ENCODE measurements at places on chromosomes 13 and 19.
A peak's percentile ranks its signal among the peaks of the same experiment; 100 is the strongest.

DNA sequence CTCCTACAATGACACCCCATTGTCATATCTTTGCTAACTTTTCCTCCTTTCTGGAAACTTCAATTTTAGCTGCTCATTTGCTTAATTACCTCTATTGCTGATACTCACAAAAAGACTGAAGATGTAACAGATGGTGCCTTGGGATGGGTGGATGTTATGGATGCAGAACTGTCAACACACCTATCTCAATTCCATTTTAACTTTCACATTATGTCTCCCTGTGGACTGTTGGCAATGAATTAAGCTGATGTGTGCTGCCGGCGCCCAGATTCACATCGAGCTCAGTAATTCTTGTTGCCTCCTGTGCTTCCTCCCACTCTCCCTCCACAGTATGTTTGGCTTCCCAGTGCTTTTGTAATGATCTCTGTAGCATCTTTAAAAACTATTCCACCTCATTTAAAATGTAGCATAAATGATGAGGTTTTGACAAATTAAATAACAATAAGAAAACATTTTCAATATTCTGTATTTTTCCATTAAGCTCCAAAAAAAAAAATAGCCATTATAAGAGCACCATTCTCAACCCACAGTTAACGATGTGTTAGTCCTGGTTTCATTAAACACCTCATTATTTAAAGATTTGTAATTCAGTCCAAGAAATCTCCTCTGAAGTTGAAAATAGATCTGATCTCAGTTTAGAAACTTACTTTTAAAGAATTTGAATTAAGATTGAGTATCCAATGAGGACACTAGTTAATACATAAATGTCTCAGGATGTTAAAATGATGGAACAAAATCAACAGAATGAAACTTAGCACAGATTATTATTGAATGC, 99.9 kb upstream of the FAM216B start:
- no peak for DNase-seq

DNA sequence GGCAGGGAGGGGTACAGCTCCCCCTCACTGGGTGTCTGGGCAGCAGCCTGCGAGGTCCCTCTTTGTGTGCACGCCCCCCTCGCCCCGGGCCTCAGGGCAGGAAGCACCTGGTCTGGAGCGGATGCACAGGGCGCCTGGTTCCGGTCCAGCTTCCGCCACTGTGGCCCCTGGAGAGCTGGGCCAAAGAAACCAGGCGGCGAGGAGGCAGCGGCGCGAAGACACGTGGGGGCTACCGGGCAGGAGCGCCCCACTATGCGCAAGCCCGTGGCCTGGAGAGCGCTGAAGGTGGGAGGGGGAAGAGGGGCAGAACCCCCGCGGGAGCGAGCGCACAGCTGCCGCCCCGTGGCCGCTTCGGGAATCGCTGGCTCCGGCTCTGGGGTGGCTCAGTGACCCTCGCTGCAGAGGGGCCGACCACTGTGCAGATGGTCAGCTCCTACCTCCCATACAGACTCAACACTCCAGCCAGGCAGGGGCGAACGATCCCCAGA, 1.7 kb upstream of the LYL1 start:
- peak; percentile 64 for DNase-seq

- DNase-seq, result no peak
Measured at GRCh38 chr13:98883998-98884397, 93.9 kb downstream of the DOCK9 start.

- no peak for DNase-seq
Measured at GRCh38 chr19:56991912-56992311, 127.9 kb upstream of the USP29 start.

- DNase-seq, result no peak
Measured at GRCh38 chr13:30172593-30173302, 134.6 kb downstream of the KATNAL1 start.

GRCh38 chr13:98581971-98582702, 5.2 kb upstream of the STK24 start:
- no peak for DNase-seq

GRCh38 chr13:26133851-26134250, 82.0 kb upstream of the SHISA2 start:
- DNase-seq, result no peak

GRCh38 chr19:15538774-15539173, 30.4 kb downstream of the CYP4F22 start:
- no peak for DNase-seq

DNA sequence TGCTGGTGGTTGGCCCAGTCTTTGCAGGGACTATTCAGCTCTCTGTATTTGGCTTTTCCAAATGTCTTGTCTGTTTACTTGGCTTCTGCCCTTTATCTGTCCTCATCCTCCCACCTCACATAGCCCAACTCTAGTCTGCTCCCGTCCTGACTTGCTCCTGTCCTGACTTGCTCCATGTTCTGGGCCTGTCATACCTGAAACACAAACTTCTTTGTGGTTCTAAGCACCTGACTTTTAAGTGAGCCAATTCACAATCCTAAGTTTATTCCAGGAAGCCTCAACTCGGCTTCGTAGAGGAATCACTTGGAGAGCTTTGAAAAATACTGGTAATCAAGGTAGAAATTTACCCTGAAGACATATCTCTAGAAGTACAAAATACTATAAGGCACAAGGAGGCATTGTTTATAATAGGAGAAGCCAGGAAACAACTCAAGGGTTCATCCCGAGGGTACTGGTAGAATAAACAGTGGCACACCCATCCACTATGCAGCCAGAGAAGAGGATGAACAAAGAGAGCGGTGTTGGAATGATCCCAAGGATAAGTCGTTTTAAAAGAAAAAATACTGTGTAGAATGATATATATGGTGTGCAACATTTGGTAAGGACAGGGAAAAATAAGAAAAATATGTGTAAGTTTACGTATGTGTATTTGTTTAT, 284.5 kb downstream of the FGF14 start:
- DNase-seq, result no peak

DNA sequence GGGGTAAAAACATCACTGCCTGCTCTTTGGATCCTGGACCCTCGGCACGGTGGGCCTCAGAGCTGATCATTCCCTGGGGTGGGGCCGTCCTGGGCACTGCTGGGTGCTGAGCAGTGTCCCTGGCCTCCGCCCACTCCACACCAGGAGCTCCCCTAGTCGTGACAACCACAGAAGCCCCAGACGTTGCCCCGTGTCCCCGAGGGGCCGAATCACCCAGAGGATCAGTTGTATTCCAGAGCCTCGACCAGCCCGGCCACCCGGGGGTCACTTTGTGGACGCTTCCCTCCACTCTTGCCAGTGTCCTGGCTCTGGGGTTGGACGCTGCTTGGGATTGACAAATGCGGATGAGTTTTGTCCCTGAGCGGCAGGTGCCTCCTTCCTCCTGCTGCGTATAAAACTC, 10.2 kb downstream of the C2CD4C start:
- DNase-seq, result no peak

DNA sequence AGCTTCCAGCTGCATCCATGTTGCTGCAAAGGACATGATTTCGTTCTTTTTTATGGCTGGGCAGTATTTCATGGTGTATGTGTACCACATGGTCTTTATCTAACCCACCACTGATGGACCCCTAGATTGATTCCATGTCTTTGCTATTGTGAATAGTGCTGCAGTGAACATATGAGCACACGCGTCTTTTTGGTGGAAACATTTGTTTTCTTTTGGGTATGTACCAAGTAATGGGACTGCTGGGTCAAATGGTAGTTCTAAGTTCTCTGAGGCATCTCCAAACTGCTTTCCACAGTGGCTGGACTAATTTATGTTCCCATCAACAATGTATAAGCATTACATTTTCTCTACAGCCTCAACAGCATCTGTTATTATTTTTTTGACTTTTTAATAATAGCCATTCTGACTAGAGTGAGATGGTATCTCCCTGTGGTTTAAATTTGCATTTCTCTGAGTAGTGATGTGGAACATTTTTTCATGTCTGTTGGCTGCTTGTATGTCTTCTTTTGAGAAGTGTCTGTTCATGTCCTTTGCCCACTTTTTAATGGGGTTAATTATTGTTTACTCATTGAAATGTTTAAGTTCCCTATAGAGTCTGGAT, 6.8 kb upstream of the UBE2L5 start:
- DNase-seq, result no peak

- no peak for DNase-seq
Measured at GRCh38 chr13:25295701-25296100, 5.7 kb upstream of the NUP58 start.

DNA sequence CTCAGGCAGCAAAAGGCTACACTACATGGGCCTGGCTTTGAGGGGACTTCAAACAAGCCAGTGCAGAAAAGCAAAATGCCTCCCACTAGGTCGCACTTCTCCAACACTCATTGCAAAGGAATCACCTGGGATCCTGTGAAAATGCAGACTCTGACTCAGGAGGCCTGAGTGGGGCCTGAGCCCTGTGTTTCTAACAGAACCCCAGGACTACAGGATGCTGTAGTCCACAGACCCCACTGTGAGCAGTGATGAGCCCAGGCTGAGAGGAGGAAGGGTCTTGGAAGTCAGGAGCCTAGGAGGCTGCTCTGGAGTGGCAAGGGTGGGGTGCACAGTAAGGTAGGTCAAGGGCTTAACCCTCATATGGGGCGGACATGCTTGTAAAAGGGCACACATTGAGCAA, 46.7 kb upstream of the SERP2 start:
- no peak for DNase-seq

GRCh38 chr13:78160793-78161192, 242.2 kb upstream of the EDNRB start:
- no peak for DNase-seq

All from stimulated activated CD4-positive, alpha-beta T cell treated with anti-CD3 and anti-CD28 coated beads, Interleukin-1b, Interleukin-23, amount 100 ng/mL, for 48 hours (primary cell).